Stimulated activated CD8-positive, alpha-beta memory T cell treated with anti-CD3 and anti-CD28 coated beads, Interleukin-4, amount 100 ng/mL, for 1 hour (primary cell): ENCODE measurements at places on chromosomes 2 and 18.

DNA sequence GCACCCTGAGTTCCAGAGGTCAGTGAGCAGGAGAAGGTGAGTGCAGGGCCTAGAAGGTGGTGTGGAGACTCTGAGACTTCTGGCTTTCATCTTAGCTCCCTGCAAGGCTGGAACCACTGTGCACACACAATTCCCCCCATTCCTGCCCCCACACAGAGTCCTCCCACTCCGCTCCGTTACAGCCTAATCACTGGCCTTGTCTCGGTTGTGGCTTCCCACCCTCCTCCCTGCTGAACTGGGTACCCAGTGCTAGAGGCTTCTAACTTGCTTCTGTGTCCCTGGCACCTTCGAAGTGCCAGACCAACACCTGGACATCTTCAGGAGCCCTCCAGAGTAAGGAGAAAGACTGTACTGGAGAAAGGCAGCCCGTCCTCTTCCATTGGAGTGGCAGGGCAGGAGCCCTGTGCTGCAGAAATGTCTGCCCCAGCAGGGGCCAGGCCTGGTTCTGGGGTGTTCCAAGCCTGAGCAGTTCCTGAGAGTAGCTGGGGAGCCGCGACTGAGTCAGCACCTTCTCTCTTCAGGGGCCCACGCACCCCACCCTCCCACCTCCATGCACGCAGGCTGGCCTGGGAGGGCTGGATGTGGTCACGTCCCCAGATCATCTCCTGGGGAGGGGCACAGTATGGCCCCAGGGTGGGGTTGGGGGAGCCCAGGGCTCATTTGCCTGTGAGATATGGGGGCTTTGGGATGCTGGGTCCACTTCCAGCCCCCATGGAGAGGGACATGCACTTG, 23.4 kb downstream of the CROCC2 start:
- no peak for DNase-seq

DNA sequence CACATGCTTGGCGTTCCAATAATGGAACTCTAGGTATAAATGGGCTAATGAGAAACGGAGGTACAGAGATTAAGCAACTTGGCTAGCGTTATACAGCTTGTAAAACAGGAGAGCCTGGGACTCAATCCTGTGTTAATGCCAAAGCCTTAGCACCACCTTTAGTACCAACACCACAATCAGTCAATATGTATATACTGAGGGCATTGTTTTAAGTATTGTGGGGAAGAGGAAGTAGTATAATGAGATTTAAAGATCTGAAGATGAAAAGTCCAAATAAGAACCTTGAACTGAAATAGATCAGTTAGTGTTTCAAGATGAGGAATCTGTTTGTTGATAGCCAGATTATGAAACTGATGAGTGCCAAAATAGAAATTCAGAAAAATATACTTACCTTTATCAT, 8.1 kb downstream of the MARS2 start:
- DNase-seq, result no peak

GRCh38 chr2:181685150-181685688, 4.9 kb upstream of the NEUROD1 start:
- no peak for DNase-seq

DNA sequence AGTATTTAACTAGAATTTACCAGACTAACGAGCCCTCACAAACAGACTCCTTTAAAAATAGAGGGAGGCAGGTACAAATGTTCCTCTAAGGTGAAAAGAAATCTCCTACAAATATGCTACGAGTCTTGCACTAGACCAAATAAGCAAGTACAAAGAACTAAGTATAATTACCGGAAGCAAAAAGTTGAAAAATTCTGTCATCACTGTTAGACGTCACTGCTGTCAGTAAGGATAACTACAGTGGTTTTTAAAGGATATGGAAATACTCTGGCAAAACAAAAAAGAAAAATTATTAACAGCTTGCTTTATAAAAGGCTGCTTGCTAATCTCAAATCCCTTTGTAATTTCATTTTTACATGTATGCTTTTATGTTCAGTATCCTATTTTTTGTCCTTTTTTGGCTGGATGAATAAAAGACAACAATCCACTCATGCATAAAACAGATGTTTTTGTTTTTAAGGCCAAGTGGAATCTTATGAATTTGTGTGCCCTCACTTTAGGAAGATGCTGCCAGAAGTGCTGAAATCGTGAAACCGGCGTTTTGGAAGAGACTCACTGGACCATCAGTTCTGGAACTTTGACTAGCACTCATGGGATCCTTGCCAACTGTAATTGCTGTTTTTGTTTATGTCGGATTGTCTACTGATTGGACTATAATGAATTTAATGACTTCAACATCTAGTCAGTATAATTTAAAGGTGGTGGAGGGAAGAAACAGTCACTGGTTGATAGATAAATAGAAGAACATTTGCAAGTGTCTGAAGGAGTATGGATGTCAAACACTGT, 6.7 kb downstream of the ZNF521 start:
- DNase-seq, result no peak

DNA sequence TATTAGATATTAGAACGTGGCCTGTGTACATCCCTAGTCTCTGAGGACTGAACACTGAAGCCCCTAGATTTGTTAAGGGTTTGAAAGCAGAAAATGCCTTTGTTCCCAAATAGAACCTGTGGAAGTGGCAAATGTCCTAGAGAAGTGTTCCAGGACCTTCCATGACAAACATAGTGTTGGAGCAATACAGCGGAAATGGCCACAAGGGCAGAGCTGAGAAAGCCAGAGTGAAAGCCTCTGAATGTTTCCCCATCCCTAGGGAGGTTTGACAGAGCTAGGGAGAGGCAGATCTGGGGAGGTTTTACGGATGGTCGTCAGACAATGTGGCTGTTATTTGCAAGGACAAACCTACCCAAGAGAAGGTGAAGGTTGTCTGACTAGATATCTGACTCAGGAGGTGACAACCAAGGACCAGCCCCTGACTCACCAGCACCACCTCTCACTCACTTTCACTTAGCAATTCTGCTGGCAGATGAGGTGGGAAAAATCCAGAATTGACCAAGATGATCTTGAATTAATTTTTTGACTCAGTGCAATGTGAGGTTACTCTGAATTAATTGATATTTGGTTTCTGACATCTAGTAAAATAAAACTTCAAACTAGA, 24.1 kb downstream of the RBM43 start:
- DNase-seq, result no peak

GRCh38 chr2:23351388-23352141, 33.4 kb upstream of the KLHL29 start:
- peak; percentile 8 for DNase-seq

- DNase-seq, result no peak
These were observed 10.4 kb upstream of the LRRFIP1 start for GRCh38 chr2:237616734-237617586.

GRCh38 chr2:74620671-74621070, 27.5 kb downstream of the M1AP start:
- no peak for DNase-seq

GRCh38 chr2:48854681-48855080, 99.2 kb upstream of the LHCGR start:
- DNase-seq, result no peak

GRCh38 chr2:188819792-188820191, 154.4 kb upstream of the COL3A1 start:
- no peak for DNase-seq

DNA sequence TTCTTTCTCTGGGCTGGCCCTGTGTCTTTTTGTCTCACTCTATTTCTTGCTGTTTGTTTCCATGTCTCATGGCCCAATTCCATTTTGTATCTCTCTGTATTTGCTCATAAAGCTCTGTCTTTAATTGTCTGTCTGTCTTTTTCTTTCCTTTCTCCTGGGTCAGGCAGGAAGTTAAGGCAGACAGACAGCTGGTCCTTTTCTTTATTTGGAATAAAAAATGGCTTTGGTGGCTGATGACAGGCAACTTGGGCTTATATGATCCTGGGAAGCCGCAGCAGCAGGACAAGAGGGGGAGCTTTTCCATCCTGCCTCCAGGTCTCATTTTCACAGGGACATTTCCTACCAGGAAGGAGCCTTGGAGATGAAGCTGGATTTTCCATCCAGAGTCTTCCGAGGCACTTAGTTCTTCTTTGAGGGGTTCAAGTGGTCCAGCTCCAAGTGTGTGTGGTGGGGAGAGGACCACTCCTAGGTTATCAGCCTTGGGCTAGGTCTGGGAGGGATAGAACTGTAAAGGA, 138.7 kb downstream of the TDRD15 start:
- no peak for DNase-seq

GRCh38 chr2:160373666-160374065, 119.9 kb downstream of the RBMS1 start:
- no peak for DNase-seq

DNA sequence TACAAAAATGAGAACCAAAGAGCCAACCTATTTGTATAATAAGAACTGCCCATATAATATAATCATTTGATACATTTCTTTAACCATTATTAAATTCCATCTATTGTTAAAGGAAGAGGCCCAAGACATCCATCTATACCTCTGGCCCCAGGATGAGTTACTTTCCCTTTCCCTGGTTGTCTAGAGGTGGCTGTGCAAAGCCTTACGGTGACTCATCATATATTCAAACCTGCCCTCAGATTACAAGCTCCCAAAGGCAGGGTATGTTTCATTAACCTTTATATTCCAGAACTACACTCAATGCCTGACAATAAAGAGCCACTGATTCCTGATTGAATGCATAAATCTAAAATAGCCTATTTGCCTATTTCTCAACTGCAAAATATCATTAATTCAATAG, 105.8 kb upstream of the PID1 start:
- no peak for DNase-seq

DNA sequence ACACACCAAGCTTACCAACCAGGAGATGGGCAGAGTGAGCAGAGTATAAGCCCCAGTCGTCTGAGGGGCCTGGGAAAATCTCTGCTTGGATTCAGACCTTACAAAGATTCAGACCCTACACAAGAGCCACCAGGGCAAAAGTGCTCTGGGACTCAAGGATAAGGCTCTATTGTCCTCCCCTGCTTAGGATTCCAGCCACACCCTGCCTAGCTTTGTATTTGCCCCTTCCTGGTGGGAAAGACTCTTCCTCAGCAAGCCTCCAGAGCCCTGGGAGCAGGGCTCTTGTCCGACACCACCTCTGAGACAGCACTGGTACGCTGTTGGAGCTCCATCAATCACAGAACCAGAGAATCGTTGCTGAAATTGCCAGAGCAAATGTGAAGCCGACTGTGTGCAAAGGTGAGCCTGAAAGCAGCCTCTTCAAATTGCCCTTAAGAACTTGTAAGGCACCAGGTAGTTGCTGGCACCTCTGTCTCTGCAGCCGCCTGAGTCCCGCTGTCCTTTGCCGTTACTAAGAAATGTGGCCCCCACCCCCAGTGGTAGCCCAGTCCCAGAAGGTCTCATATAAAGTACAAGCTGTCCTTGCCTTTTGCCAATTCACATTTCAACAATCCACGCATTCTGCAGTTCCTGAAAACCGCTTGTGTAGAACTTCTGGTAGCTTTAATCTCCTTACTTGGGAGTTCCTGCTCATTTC, 148.7 kb downstream of the CTIF start:
- DNase-seq, result no peak

- DNase-seq, result no peak
These were observed 194.5 kb upstream of the LRRTM1 start for GRCh38 chr2:80499095-80499494.

- DNase-seq, result no peak
These were observed 6.4 kb downstream of the RAB31 start for GRCh38 chr18:9714266-9715087.

- no peak for DNase-seq
These were observed 267.0 kb downstream of the MREG start for GRCh38 chr2:215746226-215746886.

DNA sequence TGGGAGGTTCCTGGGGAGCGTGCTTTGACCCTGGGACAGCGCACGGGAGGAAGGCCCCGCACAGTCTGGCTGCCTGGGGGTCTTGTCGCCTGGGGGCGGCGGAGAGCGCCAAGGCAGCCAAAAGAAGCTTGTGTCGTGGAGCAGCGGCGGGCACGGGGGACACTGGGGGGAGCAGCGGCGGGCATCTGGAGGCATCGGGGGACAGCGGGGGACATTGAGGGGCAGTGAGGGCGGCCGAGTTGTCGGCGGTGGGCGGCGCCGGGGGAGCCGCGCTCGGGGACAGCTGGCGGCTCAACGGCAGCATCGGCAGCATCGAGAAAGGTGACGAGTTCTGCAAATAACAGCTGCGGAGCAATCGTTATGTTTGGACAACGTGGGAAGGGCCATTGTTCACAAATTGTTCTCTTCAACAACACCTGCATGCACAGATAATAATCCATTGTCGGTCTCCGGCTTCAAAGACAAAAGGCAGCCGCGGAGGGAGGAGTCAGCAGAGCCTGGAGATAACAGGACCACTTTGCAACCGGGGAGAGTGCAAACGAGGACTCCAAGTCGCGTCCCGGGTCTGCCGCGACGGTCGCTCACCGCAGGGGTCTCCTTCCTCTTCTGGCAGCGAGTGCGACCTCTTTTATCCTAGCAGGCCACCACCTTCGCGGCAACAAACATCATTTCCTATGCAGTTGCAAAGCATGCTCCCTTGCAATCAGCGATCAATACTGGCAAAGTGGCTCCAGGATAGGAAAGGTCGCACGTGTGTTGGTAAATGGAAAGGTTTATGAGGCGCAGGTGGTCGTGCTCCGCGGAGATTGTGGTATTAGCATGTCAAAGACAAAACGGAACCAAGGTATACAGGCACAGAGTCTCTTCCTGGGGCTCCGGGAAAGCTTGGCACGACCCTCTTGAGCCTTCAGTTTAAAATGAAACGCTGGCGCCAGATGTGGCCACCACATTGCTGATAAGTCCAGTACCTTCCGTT, 132.3 kb upstream of the DLX2 start:
- no peak for DNase-seq

DNA sequence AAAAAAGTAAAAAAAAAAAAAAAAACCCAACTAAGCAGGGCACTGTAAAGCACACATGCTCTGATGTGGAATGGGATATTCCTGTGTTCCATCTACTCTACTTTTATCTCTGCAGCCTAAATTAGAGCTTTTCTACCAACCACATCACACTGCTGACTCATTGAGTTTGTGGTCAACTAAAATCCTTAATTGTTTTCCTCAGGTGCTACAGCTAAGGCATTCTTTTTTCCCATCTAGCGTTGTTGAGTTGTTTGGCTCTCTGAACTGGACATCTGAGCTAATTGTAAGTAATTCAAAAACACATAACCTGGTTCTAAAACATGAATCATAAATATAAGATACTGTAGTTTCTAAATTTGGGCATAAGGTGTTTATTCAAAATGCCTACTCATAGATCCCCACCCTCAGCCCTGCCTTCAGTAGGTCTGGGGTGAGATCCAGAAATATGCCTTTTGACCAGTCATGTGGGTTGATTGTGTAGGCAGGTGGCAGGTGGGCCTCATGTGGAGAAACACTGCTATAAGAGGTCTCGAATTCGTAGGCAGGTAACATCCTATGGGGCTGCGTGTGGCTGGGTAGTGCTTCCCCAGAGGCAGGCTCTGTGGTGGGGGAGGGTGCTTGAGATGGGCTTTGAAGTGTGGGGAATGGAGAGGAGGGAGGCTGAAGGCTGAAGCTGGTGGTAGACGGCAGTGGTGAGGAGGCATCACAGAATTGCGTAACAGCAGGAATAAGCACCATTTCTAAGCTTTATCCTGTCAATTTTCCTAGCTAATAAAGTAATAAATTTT, 27.2 kb downstream of the ANKRD29 start:
- no peak for DNase-seq

- no peak for DNase-seq
These were observed 17.6 kb upstream of the NEDD4L start for GRCh38 chr18:58026395-58026794.
